ENCODE measurements at places on chromosomes 7 and 10. TPM values are rescaled to one million over a fixed set of nuclear protein-coding genes. Genes with fewer than 3 reads are reported as not detected.

- no peak for DNase-seq
Measured at GRCh38 chr7:56007891-56008290, 43.4 kb downstream of the PSPH start.

DNA sequence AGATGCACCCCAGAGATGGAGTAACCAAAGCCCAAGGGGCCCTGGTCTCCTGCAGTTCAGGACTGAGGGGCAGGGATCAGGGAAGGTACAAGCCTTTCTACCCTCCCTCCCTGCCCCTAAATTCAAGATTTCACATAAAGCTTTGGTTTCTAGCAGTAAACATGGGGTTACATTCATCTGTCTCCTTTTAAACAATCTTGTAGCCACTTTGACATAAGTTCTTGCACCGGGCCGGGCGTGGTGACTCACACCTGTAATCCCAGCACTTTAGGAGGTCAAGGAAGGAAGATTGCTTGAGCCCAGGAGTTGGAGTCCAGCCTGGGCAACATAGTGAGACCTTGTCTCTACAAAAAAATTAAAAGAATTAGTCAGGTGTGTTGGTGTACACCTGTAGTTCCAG is 4.0 kb upstream of the ACTR3C start:
- DNase-seq, result no peak

- DNase-seq, result peak; percentile 49
Measured at GRCh38 chr10:20630092-20630643, 266.9 kb downstream of the NEBL start.

GRCh38 chr10:99660662-99661376 is 1.5 kb downstream of the ENTPD7 start:
- no peak for DNase-seq

- DNase-seq, result no peak
Measured at GRCh38 chr10:3229815-3230214, 57.2 kb upstream of the PITRM1 start.

The SPDYE2 gene
- not detected for polyA plus RNA-seq

The EPHB4 gene
- polyA plus RNA-seq, result 53.5 TPM

The UCN3 gene
- polyA plus RNA-seq, result not detected

The MGAM2 gene
- not detected for polyA plus RNA-seq

The GIMAP6 gene
- not detected for polyA plus RNA-seq

Measured in foreskin keratinocyte (primary cell).